ENCODE measurements at places on chromosomes 1 and 21. TPM values are rescaled to one million over a fixed set of nuclear protein-coding genes. Genes with fewer than 3 reads are reported as not detected.

- H3K27ac ChIP-seq = no peak overlapping the region
- no peaks in the 10 kb centered on the region for H3K27me3 ChIP-seq
- H3K4me1 ChIP-seq = peaks cover 29% of the 10 kb centered on the region
- H3K4me3 ChIP-seq = no peak overlapping the region
These were observed 3.8 kb downstream of the BCL9 start for GRCh38 chr1:147545133-147545532.

Gene SMCP
- total RNA-seq = 2.6 TPM

GRCh38 chr1:56375326-56375804, 204.0 kb downstream of the PLPP3 start:
- peaks cover 32% of the 10 kb centered on the region for H3K4me1 ChIP-seq
- peak overlapping the region; percentile 52 for H3K27ac ChIP-seq
- no peak for DNase-seq
- no peaks in the 10 kb centered on the region for H3K27me3 ChIP-seq
- H3K4me3 ChIP-seq = no peak overlapping the region
- no peaks in the 10 kb centered on the region for H3K36me3 ChIP-seq

Gene TIAM1
- 6.7 TPM for total RNA-seq

Gene PRKAA2
- total RNA-seq = 14.2 TPM

DNA sequence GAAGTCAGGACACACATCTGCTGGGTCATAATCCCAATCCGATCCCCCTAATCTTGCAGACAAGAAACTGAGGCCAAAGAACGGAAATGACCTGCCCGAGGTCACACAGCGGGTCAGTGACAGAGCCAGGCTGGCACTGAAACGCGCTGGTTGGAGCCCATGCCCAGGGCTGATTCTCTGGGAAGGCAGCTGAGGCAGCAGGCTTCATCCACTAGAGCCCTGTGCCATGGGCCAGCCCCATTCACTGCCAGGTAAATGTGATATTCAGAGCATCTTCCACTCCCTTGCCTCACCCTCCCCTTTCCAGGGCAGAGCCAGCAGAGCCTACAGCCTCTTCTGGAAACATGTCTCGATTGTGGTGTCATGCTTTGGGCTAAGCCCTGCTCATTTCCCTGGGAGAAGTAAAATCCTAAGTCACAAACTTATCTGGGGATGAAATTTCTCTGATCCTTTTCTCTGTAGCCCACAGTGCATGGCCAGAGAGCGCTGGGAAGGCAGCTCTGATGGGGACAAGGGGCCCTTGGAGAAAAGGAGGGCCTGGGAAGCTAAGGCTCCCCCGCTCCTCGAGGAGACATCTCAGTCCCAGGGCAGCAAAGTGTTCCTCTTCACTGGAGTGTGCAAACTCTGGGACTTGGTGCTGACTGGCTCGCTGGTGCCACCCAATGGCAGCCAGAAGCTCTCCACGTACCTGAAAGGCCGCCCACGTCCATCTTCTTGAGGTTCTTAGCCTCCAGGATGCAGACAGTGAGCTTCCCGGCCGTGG, 110.4 kb downstream of the SYT2 start:
- H3K27me3 ChIP-seq = no peaks in the 10 kb centered on the region
- no peak overlapping the region for H3K27ac ChIP-seq
- DNase-seq = peak; percentile 78
- no peaks in the 10 kb centered on the region for H3K4me1 ChIP-seq
- H3K36me3 ChIP-seq = no peaks in the 10 kb centered on the region

Gene S100A7
- not detected for total RNA-seq

DNA sequence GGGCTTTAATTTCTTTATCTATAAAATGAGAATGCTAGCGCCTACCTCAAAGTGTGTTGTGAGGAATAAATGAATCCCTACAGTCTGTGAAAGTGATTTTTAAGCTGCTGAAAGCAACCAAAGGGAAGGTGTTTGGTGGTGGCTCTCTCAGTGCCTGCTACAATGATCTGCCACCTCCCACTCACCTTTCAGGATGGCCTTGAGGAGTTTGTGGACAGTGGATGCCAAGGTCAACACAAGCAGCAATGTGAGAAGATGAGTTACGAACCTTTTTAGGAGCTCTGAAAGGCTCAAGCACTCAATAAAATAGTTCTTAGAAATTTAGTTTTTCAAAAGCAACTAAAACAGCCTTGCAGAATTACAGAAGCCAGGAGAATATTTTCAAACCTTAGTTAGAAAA, 176.6 kb upstream of the DPT start:
- H3K4me1 ChIP-seq = peaks cover 24% of the 10 kb centered on the region
- DNase-seq = no peak
- no peak overlapping the region for H3K27ac ChIP-seq
- no peak overlapping the region for H3K4me3 ChIP-seq

Gene XCL2
- not detected for total RNA-seq

Gene RGSL1
- total RNA-seq = not detected

DNA sequence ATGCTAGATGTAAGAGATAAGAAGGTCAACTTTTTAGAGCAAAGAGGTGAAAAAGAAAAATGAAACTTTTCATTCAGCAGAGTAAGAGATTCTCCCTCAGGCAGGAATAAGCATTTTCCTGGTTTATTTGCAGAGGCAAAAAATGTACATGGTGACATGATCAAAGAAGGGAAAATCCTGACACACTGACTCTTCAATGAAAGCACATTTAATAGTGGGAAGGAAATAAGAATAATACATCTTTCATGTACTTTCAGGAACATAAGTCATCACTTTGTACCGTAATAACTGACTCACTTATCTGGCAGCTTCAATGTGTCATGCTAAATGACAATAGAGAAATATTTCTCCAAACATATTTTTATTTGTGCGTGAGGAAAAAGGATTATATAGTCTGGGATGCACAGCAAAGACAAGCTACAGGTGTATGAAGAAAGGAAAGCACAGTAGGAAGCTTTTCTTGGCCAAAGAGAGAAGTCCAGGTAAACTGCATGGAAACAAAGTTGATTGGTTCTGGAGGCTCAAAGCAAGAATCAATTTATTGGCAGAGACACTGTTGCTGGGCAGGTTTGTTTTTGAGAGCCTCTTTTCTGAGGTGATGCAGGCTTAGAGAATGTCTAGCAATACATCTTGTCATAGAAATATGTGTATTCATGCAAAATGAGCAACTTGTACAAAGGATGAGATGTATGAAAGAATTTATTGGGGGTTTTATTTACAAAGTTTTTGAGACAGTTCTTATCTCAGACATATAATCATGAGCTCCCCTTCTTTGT, 1409.0 kb downstream of the PLA2G4A start:
- H3K27ac ChIP-seq = no peak overlapping the region
- no peaks in the 10 kb centered on the region for H3K4me1 ChIP-seq
- no peak for DNase-seq
- H3K4me3 ChIP-seq = no peak overlapping the region
- no peaks in the 10 kb centered on the region for H3K27me3 ChIP-seq
- H3K36me3 ChIP-seq = no peaks in the 10 kb centered on the region

Gene CHML
- total RNA-seq = 10.8 TPM
